Right ventricle myocardium inferior (tissue), 1 donor: ENCODE measurements at places on chromosomes 7 and 10.

GRCh38 chr7:47552621-47553020, 29.3 kb downstream of the TNS3 start:
- DNase-seq, result no peak

DNA sequence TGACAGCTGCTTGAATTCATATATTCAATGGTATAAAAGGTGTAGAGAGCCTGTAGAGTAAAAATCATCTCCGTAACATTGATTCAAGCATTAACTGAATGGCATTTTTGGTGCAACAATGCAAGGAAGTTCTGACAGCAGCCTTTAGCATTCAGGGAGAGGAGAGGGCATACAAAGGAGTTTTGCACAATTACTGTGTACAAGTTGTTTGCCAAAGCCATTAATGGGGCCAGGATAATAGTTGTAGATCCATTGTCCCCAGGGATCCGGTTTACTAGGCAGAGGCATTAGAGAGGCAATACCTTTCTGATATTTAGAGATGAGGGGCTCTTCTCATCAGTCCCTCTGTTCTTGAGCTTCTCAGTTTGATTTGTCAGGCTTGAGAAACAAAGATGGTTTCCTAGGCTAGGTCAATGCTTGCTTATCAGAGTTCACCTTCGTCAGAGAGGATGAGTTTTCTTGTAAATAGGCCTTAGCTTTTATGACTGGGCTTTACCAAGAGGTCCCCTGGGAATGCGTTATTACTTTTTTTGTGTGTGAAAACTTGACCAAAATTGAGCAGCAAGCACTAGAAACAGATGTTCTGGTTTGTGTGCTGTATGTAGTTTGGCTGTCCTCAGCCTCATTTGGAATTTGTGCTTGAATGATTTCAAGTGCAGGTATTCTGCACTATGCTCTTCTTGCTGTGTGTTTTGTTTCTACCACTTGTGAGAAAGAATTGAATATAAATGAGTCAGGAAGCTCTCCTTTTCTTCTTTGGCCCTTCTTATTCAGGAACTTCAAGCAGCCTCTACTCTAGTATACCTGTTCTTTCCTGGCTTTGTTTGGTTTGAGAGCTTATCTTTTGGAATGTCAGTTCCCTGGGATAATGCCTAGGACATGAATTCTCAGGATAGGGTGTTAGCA, 32.0 kb downstream of the SND1 start:
- no peak for DNase-seq

GRCh38 chr7:12719141-12719919, 31.9 kb downstream of the ARL4A start:
- DNase-seq, result no peak

GRCh38 chr10:129580901-129581300, 113.9 kb downstream of the MGMT start:
- no peak for DNase-seq
